ENCODE measurements at places on chromosomes 11 and 22.
A peak's percentile ranks its signal among the peaks of the same experiment; 100 is the strongest.

DNA sequence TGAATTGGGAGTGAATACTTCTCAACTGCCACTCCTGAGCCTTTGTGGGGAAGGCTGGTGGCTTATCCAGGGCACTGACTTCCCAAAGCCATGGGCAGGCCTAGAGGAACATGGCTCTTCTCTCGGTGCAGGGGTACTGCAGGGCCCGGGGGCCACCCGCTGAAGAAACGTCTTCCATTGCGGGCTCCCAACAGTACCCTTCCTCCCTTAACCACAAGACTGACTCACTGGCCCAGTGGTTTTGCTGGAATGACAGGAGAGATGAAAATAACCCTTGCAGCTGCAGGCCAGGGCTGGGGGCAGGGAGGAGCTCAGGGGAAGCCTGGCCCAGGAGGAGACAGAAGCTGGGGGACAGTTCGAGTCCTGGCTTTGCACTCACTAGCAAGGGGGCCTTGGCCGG lies 13.5 kb downstream of the TXN2 start:
- peak; percentile 98 for DNase-seq

- no peak for DNase-seq
These were observed 115.7 kb upstream of the RAG2 start for GRCh38 chr11:36713715-36714114.

DNA sequence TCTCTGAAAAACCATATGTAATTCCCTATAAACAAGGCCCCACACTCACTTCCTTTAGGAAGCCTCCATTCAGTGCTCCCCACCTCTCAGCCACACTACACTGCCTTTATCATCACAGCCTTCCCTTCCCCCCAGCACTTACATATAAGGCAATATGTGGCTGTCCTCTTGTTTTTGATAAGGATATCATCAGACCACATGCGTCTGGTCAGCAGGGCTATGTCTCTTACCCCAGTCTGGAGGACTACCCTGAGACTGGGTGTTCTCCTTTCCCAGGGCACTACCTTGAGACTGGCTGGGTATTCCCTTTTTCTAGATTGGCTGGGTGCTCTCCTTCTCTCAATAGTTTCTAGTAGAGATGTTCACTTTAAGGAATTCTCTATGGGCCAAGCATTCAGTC lies 7.8 kb downstream of the KCNE3 start:
- no peak for DNase-seq

- DNase-seq = no peak
These were observed 7.6 kb downstream of the MS4A4E start for GRCh38 chr11:60235321-60235720.

- DNase-seq = peak; percentile 39
These were observed 31.2 kb upstream of the TRIM29 start for GRCh38 chr11:120168960-120169681.

- DNase-seq = no peak
These were observed 45.4 kb downstream of the METTL15 start for GRCh38 chr11:28153586-28153985.

DNA sequence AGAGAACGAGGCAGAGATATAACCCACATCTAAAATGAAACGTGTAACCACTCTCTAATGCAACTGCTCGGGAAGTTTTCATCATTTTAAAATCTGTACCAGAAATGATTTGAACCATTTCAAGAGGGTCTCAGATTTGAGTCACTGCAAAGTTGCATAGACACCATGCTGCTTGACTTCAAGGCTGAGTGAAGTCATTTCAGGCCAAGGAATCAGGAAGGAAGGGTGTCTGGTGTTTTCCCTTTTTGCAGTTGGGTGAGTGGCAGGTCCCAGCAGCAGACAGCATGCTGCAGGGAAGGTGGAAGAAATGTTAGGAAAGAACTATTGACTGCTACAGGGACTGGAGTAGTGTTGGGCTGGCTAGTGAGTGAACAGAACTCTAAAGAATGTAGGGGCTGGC lies 16.5 kb downstream of the TANGO2 start:
- no peak for DNase-seq

DNA sequence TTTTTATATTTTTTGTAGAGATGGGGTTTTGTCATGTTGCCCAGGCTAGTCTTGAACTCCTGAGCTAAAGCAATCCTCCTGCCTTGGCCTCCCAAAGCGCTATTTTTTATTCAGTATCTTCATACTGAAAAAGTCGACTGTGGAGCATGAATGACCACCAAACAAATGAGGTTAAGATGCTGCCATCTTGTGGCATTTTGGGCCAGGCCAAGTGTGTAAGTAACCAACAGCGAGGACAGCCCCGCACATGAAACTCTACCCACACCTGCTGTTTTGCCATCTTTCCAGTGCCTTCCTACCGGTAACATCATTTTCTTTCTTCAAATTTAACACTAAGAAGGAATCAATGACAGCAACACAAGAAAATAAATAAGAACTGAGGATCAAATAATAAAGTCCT lies 32.2 kb upstream of the AQP11 start:
- no peak for DNase-seq

GRCh38 chr11:73210916-73211667 lies 7.0 kb upstream of the P2RY2 start:
- peak; percentile 32 for DNase-seq

- DNase-seq = no peak
These were observed 12.7 kb upstream of the KAT5 start for GRCh38 chr11:65699306-65699705.

GRCh38 chr11:127461241-127462064 lies 460.9 kb upstream of the KIRREL3 start:
- no peak for DNase-seq

GRCh38 chr11:75270896-75271418 lies 30.4 kb downstream of the TPBGL start:
- DNase-seq = peak; percentile 31

GRCh38 chr11:130865091-130865773 lies 51.0 kb downstream of the SNX19 start:
- DNase-seq = no peak

- no peak for DNase-seq
These were observed 7.2 kb downstream of the SHISA8 start for GRCh38 chr22:41907436-41908401.

- no peak for DNase-seq
These were observed 917 bp downstream of the RPS6KA4 start for GRCh38 chr11:64359712-64360445.

DNA sequence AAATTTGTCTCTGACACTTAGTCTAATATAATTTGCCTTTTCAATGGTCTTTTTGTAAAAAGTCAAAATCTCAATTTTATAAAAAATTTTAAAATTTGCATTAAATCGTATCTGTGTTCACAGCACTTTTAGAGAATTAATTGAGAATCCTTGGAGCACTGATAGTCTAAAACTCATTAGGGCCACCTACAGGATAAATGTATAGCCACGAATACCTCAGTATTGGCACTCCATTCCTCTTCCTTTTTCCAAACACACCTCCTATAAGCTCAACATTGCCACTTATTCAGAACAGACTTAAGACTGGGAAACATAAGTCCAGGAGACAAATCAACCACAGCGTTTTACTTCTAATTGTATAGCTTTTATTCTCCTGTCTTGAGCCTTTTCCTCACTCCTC lies 776.0 kb upstream of the ARHGAP42 start:
- no peak for DNase-seq

- DNase-seq = no peak
These were observed 13.5 kb downstream of the CDON start for GRCh38 chr11:126049159-126049558.

DNA sequence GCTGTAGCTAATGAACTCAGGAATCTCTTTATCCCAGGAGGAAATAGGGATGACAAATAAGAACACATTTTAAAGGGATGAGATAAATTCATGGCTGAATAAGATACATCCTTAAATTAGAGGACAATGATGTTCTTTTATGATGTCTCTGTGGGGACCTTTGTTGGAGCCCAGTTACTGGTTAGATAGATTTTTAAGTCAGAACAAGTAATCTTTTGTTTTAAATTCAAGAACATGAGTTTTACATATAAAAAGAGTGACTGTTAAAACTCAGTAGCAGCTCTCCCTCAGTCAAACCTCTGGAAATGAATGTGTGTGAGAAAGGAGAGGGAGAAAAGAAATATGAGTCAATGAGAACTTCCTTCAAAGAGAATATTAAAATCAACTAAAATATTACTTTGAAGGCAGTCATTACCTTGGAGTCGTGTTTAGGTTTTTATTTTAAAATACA lies 241.6 kb downstream of the SWAP70 start:
- no peak for DNase-seq

GRCh38 chr11:1232021-1232882 lies 9.4 kb downstream of the MUC5B start:
- DNase-seq = no peak

DNA sequence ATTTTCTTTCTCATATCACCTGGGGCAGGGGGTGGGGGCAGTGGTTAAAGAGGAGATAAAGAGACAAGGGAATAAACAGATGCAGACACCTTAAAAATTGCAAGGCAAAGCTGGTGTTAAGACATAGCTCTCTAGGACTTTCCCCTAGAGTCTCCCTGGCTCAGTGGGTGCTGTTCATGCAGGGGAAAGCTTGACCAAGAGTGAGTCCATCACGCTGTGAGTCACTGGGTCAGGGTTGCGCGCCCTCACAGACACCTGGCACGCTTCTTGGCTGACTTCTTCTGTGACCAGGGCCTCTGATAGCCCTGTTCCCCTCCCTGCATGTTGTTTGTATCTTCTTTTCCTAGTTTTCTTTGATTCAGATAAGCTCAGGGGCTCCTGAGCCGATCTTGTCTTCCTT lies 31.9 kb downstream of the COMMD9 start:
- DNase-seq = peak; percentile 65

DNA sequence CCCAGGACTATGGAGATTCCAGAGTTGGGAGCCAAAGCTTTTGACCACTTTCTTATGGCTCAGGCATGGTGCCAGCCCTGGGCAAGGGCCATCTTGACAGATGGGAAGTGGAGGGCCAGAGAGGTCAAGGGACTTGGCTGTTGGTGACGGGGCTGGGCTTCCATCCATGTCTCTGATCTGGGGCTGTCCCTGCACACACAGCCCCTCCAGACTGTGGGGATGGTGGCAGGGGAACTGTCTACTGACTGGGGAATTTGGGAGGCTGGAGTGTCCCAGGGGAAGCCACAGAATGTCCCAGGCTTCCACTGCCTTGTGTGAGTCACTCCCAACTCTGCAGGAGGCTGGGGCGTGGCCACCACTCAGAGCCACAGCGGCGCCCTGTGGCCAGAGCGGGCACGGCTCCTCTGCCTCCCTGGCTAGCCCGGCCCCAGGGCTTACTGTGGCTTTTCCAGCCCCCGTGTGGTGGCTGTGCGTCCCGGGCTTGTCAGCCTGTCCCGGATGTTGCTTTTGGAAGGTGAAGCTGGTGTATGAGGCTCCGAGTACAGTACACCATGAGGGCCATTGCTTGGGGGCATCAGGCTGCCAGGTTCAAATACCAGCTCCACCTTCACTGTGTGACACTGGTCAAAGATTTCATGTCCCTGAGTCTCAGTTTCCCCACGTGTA lies 19.6 kb downstream of the C22orf23 start:
- peak; percentile 88 for DNase-seq

DNA sequence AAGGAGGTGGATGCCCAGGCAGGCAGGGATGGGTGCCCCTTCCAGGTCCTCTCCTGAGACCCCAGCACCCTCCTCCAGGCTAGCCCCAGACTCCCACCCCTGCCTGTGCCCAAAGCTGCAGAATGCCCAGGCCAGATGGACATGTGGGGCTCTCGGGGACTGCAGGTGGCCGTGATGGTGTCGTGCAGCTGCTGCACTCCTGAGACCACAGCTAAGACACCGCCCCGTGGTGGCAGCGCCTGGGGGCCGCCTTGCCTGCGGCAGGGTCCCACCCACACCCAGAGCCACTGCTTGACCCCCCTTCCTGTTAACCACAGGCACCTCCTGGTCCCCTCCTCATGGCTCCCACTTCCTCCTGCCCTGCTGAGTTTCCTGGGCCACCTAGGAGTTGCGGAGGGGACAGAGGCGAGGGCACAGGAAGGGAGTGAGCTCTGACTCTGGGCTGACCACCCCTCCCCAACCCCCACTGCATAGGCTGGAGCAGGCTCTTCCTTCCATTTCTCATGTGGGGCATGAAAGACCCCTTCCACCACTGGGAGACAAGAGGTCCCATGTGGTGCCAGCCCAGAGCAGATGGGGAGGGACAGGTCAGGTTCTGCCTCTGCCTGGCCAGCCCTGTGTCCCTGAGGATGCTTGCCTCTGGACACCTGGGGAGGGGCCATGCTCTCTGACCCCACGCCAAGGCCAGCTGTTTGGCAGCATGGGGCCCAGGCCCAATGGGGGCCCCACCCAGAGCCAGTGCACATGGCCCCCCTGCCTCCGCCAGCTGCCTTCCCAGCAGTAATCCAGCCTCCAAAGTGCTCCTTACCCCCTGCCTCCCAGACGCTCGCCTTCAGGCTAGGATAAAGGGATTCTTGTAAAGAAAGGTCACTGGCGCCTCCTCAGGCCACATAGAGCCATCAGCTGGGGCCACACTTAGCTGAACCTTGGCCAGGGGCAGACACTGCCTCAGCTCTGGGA lies 29.3 kb downstream of the OSBPL5 start:
- DNase-seq = no peak

- DNase-seq = no peak
These were observed 89.6 kb downstream of the UBASH3B start for GRCh38 chr11:122745111-122745510.

DNA sequence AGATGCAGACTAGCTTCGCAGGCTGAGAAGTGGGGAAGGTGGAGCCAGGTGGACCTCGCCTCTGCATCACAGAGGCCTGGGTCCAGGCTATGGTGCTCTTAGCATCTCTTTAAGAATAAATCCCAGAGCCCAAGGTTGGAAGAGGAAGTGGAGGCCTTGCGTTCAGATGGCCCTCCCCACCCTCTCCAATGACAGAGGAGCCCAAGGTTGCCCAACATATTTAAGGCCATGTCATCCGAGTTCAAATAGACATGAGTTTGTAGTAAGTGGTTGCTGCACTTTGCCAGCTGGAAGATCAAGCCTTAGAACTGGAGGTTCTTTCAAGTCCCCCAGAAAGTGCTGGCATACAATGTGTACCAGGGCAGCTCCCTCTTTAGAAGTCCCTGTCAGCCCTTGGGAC lies 47.1 kb upstream of the HORMAD2 start:
- DNase-seq = no peak

- DNase-seq = peak; percentile 81
These were observed 417.9 kb upstream of the DDI1 start for GRCh38 chr11:103618528-103618927.

GRCh38 chr11:117097389-117098268 lies 599 bp downstream of the SIK3 start:
- no peak for DNase-seq

GRCh38 chr11:71140206-71140919 lies 112.0 kb downstream of the SHANK2 start:
- no peak for DNase-seq

DNA sequence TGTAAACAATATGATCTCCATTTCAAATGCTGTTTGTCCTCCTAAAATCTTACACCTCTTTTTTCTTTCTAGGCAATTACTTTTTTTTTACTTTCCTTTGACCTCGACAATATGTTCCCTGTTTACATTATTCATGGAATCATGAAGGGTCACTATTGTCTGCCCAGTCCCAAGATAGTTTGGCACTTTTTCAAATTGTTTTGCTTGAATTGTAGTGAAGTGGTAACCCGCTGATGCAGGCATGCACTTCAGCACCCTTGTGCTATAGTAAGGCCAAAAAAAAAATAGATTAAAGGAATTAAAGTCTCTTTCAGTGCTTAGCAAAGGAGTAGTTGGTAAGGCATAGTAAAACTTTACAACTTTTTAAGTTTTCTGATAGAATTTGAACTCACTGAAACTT lies 90.9 kb downstream of the PAX6 start:
- no peak for DNase-seq

- DNase-seq = peak; percentile 39
These were observed 147.2 kb downstream of the TRPC6 start for GRCh38 chr11:101436511-101437142.

Measured in iris pigment epithelial cell (primary cell).